ENCODE measurements at places on chromosomes 2 and 18.

- DNase-seq: no peak
Measured at GRCh38 chr2:56534321-56534720, 350.5 kb downstream of the CCDC85A start.

DNA sequence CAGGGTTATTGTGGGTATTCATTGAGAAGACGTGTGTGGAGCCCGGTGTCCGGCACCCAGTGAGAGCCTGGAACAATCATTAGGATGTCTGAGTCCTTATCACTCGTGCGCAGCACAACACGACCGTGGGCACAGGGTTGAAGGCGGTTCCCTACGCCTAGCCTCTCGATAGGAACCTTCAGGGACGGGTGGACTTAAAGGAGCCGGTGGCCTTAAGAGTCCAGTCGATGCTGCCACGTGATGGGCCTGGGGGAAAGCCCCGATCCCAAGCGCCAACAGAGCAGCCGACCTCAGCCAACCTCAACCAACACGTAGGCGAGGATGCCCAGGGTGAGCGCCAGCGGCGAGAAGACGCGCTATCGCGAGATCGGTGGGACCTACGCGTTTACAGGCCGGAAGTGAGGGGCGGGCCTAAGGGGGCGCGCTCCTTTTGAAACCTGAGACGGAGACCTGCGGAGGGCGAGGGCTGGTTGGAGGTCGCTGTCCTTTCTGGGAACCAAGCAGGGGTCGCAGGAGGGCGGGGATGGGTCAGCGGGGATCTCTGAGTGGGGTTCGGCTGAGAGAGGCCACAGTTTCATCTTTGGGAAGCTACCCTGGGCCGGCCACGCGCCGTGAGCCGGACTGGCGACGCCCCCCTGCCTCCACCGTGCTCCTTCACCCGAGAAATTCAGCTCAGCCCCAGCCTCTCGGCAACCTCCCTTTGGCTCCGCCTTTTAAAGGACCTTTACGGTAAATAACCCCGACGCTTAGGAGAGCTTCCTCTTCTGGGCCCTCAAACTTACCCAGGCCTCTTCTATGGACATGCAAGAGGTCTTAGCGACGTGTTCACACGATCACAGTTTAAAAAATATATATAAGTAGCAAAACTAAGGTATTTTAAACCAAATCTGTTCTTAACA, 28.3 kb downstream of the WNT10A start:
- DNase-seq: peak; percentile 35

DNA sequence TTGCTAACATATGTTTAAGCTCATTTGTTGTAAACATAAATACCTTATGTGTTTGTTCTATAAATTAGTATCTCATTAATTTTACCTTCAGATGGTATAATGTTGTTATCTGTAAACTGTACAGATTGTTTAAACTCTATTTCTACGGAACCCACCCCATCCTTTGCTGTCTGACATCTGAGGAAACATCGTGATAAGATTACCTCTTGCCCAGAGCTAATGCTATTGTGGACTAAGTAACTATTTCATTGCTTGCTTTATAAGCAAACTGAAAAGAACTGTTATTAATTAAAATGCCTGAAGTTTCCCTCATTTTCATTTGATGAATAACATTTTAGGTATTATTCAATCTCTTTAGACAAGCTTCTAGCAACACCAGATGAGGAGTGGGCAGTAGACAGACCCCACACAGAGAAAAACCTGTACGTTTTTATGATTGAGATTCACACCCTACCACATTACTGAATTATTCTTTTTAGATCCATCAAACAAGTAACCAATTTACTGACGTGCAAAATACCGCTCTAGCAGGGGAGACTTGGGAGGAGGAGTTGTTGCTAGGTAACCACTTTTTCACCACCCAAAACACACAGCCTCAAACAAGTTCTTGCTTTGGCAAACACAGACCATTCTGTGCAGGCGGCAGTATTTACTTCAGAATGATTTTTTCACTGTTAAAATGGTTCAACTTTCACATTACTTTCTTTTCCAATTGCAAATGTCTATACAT, 1.9 kb upstream of the SYT4 start:
- DNase-seq: peak; percentile 86

DNA sequence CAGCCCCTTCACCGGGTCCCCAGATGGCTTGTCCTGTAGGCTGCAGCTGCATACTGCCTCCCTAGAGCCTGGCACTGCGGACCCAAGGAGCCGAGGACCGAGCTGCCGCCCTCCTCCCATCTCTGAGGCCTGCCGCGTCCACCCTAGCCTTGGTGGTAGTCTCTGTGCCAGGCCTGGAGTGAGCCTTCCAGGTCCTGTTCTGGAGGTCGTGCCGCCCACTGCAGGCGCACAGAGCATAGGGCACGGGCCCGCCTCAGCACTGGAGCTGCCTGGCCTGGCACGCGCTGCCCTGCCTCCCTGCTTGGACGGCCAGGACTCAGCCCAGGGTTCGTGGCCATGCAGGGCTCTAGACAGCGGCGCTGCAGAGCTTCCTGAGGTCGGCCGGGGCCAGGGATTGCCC, 239.5 kb downstream of the DCDC2C start:
- DNase-seq: no peak

DNA sequence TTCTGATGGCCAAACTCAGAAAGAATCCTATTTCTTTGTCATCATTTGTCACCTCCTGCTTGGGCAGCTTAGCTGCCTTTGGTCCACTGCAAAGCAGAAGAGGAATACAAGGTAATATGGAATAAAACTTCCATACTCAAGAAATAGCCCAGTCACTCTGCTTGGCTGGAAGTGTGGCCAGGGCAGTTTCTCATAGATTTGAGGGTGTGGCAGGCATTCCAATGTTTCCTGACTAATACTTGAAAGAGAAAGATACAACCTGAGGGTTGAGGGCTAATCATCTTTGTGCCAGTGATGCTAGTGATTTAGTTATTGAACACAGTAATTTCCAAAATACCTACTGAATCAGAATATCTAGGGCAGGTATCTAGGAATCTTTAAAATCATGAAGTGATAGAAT, 83.1 kb downstream of the FAM161A start:
- DNase-seq: no peak

DNA sequence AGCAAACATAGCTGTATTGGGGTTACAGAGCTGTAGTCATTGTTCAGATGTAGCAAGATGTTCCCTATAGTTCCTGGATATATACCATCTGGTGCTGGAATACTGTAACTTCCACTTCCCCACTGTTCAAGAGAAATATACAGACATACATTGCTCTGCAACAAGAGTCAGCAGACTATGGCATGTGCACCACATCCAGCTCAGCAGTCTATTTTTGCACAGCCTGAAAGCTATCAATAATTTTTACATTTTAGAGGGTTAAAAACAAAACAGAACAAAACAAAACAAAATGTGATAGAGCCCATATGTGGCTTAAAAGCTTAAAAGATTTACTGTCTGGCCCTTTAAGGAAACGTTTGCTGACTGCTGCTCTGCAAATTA, 31.8 kb upstream of the VIT start:
- DNase-seq: no peak

DNA sequence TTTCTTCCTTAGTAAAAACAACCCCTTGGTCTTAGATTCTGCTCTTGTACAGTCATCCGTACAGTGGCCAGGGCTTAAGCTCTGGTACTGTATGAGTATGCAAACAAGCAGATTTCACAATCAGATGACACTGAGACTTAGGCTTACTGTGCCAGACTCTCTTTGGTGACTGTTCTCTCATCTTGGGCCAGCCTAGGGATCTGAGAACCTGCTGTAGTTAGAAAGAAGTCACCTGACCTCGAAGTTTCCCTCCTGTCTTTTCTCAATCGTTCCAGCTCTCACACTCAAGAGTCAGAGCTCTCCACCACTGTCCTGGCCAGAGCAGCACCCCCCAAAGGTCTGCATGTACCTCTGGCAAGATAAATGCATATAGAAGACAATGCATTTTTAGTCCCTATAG, 63.2 kb downstream of the ZEB2 start:
- no peak for DNase-seq

GRCh38 chr18:74456017-74456348, 1.1 kb downstream of the DIPK1C start:
- DNase-seq: no peak

DNA sequence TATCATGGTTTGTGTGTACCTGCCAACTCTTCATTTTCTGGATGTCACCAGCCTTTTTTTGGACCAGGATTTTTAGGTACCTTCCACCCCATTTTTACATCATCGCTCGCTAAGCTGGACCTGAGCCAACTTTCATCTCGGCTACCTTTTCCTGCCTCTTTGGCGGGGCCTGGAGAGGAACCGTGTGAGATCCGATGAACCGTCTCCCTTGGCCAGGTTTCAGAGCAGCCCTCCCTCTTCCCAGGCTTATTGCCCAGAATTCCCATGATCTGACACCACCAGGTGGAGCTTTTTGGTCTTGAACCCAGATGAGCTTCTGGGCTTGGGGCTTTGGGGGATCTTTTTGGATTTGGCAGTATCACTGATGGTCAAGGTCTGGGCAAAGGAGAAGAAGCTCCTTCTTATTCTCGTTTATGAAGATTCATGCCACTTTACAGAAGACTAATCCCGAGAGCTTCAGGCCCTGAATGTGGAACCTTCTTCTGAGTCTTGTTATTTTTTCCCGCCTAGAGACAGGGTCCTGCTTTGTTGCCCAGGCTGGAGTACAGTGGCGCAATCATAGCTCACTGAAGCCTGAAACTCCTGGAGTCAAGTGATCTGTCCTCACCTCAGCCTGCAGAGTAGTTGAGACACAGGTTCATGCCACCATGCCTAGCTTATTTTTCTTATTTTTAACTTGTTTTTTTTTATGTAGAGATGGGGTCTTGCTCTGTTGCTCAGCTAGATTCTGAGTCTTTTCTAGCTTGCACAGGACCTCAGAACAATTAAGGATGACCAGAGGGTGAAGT, 50.4 kb downstream of the GATA6 start:
- no peak for DNase-seq

GRCh38 chr18:55069497-55069896, 110.2 kb upstream of the CCDC68 start:
- no peak for DNase-seq

- DNase-seq: no peak
Measured at GRCh38 chr2:109349503-109350465, 220.8 kb downstream of the SH3RF3 start.

- DNase-seq: no peak
Measured at GRCh38 chr2:65350651-65351056, 81.7 kb downstream of the SPRED2 start.

DNA sequence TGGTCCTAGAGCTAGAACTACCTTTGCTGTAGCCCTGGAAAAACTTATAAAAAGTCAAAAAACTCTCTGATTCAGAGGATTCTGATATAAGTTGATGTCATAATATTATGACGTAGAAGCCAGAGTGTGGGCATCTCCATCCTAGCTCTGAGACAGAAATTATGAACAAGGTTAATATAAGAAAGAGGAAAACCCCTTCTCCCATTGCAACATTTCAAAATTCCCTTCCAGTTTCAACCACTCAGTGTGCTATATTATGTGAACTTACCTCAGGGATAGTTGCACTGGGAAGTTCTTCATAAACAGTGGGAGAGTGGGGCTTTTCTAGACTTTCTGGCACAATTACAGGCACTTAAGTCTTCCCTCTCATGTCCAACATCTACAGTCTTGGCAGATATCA, 171.6 kb downstream of the PIK3C3 start:
- no peak for DNase-seq

- DNase-seq: no peak
Measured at GRCh38 chr2:158184001-158184400, 82.3 kb downstream of the UPP2 start.

DNA sequence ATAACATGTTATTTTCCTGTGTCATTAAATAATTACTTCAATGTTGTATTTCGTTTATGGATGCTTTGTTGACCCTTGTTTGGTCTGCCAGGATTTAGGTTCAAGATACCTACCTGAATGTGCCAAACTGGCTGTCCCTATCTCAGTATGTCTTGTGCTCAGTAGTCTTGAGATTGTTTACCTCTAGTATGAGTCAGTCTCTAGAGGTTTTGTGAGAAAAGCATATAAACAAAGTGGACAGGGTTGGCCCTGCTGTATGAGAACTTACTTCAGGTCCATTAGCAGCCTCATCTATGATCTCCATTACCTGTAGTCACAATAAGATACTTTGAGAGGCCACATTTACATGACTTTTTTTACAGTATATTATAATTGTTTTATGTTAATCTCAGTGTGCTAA, 17.8 kb downstream of the DDX18 start:
- DNase-seq: no peak

- DNase-seq: no peak
Measured at GRCh38 chr2:74953796-74954499, 4.5 kb upstream of the POLE4 start.

All from NCI-H2081 treated with DMSO at 0.1 percent for 48 hours (cell line).